ENCODE measurements at places on chromosomes 13 and 19.

- no peak for DNase-seq
Observed at GRCh38 chr13:111315347-111315995, 5.0 kb upstream of the TEX29 start.

GRCh38 chr19:18666317-18666716 is 17.2 kb upstream of the CRTC1 start:
- DNase-seq: no peak

- DNase-seq: no peak
Observed at GRCh38 chr13:35672611-35673010, 196.1 kb upstream of the MAB21L1 start.

DNA sequence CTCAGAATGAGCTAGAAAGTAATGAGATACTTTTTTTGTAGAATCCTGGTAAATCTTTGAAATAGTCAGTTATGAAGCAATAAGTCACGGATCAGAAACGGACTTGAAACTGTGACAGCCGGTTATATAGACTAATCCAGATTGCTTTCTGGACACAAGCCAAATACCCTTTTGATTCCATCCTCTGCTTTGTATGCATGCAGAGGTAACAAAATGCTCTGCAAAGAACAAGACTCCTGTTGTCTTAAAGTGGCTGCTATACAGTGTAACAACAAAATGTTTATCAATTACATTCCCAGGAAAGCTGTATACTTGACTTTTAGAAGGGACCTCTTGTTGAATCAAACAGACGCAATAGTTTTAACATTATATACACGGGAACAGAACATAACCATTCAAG is 66.5 kb upstream of the STARD13 start:
- DNase-seq: no peak

DNA sequence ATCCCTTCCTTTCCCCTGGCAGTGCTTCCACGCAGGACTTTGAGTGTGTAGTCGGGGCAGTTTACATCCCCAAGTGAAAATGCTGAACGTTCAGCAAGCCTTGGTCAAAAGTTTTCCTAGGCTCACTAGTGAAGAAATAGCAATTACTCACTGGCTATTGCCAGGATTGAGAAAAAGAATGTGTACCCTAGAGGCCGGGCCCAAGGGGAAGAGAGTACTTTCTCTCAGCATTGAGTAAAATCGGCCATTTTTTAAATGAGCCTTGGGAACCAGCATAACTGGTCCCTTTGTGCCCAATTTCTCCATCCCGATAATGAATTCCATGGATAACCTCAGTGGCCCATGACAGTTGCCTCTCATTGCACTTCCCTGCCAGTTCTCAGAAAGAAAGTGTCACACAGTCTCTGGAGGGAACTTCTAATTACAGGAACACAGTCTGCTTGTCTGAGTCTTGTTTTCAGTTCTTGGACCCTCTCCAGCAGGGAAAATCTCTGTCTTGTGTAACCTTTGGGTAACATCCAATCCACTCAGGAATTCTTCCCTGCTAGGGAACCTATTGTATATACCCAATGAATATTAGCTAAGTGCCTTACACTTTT is 7.3 kb upstream of the OR7D2 start:
- DNase-seq: no peak

GRCh38 chr19:48466561-48467325 is 2.4 kb upstream of the CYTH2 start:
- no peak for DNase-seq

DNA sequence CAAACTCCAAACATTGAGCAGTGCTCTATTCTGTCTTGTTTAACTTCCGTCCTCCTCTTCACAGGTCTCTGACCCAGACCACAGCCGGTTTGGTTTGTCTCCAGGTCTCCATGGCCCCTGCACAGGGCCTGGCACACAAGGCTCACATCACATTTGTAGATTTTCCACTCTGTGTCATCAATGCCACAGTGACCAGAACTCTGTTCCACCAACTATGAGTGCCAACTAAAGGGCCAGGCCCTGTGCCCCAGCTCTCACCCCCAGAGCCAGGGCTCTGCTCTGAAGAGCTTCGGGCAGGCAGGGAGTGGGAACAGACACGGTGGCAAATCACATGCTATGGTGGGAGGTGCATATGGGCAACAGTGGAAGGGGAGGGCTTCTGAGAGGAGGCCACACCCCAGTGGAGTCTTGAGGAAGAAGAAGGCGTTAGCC is 16.0 kb downstream of the SMG9 start:
- no peak for DNase-seq

- no peak for DNase-seq
Observed at GRCh38 chr13:37869756-37870488, at the start of gene TRPC4. Gene TRPC4, minus strand, starts transcription at chr13:37869772. Its CDS starts 86,439 bp downstream, at chr13:37783333.

DNA sequence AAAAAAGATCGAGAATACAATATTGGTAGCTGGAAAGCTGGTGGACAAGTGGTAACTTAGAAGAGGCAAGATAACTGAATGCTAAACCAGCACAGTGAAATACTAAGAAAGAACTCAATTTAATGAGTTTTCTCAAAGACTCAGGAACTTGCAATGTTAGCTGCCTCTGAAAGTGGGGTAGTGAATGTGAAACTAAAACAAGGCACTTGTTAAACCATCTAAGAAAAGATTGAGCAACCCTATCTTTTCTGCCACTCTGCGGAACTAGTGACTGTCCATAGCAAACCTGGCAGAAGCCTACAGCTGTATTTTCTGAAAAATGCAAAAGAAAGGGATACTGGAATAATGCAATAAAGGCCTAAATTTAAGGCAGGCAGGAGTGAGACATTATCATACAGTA is 1574.4 kb upstream of the PRR20A start:
- no peak for DNase-seq

GRCh38 chr13:109976206-109976997 is 190.0 kb upstream of the IRS2 start:
- no peak for DNase-seq

DNA sequence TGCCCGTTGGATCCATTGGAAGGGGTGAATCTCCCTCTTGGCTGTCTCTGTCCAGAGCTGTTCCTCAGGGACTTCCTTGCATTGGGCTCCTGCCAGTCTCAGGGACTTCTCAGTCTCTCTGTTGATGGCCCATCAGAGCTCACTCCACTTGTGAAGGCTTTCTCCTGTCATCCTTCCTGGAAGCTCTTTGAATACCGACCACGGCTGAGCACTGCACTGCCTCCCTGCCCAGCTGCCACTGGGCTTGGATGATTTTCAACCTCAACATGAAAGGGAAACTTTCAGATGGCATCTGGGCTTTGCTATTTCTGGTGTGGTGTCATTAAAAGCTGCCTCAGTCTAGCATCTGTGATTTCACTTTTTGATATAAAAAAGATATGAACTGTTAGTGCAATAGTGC is 66.1 kb upstream of the ANKRD10 start:
- DNase-seq: no peak

DNA sequence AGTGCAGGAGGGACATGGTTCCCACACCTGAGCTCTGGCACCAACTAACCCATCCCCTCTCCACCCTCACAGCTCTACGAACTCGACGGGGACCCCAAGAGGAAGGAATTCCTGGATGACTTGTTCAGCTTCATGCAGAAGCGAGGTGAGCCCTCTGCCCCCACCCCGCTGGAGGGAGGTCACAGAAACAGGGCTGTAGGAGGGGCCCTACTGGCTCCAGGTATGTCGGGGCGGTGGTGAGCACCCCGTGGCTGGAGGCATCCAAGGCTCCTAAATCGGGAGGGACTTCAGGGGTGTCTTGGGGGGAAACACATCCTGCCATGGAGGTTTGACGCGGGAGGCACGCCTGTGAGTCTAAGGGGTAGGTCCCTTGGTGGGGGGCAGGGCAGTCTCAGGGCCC is 24.1 kb upstream of the WDR18 start:
- DNase-seq: no peak

DNA sequence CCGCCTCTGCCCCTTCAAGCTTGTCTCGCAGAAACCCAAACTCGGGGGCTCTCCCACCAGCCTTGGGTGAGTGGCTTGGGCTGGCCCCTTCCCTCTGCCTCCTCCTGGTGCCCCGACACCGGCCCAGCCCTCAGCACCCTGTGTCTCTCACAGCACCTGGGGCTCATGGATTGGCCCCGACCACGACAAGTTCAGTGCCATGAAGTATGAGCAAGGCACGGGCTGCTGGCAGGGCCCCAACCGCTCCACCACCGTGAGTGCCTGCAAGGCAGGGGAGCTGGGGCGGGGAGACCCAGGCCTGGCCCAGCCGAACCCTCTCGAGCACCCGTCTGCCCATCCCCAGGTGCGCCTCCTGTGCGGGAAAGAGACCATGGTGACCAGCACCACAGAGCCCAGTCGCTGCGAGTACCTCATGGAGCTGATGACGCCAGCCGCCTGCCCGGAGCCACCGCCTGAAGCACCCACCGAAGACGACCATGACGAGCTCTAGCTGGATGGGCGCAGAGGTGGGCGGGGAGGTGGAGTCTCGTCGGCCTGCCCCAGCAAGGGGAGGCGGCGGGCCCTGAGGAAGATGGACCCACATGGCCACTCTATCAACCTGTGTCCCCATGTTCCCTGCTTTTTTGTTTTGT is 13.6 kb downstream of the PRKCSH start:
- no peak for DNase-seq

GRCh38 chr19:6489278-6490061 is 7.9 kb upstream of the DENND1C start:
- no peak for DNase-seq

GRCh38 chr13:44396701-44397580 is 23.3 kb downstream of the SERP2 start:
- DNase-seq: no peak

DNA sequence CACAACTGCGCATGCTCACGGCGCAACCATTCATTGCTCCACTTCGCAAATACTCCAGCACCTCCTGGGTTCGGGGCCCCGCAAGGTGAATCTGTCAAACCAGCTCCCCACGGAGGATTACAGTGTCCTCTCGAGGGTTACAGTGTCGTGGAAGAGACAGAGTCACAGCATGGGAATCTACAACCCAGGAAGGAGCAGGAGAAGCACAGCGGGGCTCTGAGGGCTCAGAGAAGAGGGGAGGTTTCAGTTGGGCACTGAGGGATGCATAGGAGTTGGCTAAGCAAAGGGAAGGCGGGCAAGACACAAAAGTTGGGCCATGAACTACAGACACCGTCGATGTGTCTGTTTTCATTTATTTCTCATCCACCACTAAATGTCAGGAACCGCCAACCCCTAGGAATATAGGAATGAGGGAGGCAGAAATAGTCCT is 1.0 kb upstream of the GTF2F1 start:
- DNase-seq: no peak

DNA sequence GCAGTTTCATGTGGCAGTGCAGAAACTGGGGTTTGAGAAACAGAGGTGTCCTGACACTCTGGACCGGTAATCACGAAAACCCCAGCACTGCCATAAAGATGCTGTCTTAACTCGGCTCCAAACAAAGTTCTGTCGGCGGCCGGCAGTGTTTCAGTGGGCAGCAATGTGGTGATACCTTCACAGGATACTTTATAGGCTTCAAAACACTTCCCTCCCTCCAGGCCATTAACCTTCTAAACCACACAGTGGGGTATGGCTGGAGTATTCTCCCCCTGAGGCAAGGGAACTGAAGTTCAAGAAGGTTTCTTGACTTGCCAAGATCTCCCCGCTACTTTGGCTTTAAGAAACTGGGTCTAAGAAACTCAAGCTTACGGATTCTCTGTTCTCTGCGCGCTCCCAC is 1.1 kb downstream of the RUBCNL start:
- no peak for DNase-seq

- DNase-seq: no peak
Observed at GRCh38 chr13:48297131-48297786, 6.3 kb upstream of the RB1 start.

GRCh38 chr19:1860821-1861598 is 2.4 kb downstream of the KLF16 start:
- no peak for DNase-seq

GRCh38 chr19:48498595-48499311 is 12.9 kb downstream of the LMTK3 start:
- DNase-seq: no peak

Data from activated T-helper 1 cell treated with Interleukin-2 at 50 U/mL for 16 hours (primary cell).